ENCODE measurements at places on chromosomes 2 and 18.

GRCh38 chr2:31038385-31038784 is 99.9 kb downstream of the GALNT14 start:
- DNase-seq: no peak

DNA sequence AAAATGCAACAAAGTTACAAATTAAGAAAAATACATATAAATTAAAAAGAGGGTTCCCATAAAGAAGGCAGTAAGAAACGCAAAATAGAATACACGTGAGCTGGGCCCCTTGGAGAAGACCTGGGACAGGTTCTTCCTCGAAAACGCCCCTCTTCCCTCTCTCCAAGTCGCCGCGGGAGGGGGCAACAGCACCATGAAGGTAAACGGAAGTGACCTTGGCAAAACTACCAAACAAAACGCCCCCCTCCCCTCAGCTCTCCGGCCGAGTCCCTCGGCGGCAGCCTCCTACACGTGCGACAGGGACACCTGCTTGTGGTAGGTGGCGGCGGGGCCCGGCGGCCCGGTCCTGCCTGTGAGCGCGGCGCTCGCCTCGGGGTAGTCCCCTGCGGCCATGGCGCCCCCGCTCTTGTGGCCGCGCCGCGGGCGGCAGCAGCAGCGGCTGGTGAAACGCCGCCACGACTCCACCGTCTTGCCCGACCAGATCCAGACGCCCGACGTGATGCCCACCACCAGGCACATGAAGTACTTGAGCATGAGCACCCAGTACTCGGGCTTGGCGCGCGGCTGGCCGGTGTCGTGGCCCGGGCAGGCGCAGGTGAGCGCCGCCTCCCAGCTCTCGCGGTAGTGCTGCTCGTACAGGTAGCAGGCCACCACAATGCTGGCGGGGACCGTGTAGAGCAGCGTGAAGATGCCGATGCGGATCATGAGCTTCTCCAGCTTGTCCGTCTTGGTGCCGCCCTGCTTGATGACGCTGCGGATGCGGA is 2.8 kb downstream of the FZD5 start:
- no peak for DNase-seq

- DNase-seq: no peak
These were observed 795 bp downstream of the ANKRD39 start for GRCh38 chr2:96856776-96857666.

DNA sequence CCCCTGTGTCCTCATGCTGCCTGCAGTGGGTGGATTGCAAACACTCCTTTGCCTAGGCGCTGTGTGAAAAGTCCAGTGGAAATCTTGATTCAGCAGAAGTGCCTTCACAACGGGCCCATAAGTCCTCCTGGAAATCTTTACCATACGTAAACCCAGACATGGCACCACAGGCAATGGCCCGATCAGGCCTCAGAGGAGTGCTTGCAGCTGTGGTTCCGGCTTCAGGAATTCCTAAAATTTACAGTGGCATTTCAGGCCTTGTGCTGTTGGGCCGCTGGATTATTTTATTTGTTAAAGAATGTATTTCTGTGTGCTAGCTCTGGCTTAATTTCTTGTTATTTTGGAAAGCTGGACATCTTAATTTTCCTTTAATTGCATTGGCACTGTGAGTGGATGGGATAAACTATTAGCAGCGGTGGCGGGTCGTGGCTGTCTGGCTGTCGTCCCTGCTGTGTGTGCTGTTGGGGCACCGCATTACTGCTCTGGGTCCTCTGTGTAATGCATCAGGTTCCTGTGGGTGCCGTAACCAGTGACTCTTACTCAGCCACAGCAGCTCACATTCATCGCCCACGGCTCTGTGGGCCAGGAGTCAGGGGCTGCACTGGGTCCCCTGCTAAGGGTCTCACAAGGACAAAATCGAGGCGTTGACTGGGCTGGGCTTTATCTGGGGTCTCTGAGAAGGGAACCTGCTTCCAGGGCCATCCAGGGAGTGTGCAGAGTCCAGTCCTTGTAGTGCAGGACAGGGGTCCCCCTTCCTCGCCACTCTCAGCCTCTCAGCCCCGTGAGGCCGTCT is 73.1 kb downstream of the RTP5 start:
- DNase-seq: no peak

GRCh38 chr2:216285701-216286100 is 86.6 kb downstream of the MARCHF4 start:
- DNase-seq: no peak

DNA sequence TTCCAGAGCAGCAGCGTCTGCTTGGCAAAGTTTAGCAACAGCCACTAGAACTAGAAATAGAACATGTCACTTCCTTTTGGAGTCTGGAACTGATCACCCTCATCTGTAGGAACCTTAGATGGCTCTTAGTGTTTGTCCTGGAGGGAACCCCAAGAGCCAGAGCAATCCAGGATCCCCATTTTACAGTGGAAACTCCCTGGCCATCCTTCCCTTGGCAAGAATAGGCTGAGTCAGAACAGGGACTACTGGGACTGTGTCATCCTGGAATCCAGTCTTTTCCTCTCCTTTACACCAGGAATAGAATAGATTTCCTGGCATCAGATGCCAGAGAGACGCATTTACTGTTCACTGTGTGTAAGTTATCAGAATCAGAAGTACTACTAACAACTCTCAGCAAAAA is 33.2 kb upstream of the GRHL1 start:
- no peak for DNase-seq

DNA sequence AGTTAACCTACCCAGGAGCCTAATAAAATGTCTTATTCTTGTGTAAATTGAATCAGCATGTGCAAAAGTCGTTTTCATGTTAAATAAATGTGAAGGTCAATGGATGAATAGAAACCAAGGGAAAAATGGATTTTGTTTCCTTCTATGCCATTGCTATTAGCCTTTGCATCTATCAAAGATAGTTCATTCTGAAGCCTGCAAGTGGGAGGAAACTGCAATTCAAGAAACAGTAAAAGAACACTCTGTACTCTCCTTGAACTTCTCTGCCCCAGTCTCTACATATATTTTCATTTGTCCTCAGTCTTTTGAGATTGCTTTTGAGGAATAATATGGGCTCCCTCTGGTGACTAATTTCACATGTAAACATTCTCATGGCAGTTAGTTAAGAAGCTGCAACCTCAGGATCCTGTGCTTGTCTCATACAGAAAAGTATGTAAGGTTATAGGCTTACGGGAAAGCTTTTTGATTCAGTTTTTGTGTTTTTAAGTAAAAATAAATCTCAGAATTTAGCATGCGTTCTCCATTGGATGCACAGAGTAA is 1590.0 kb upstream of the LRRTM1 start:
- no peak for DNase-seq

All from dorsolateral prefrontal cortex (tissue), 122 donors.